ENCODE measurements at places on chromosomes 11 and 22. TPM values are rescaled to one million over a fixed set of nuclear protein-coding genes. Genes with fewer than 3 reads are reported as not detected.

The RIN1 gene
- total RNA-seq: 5.0 TPM

DNA sequence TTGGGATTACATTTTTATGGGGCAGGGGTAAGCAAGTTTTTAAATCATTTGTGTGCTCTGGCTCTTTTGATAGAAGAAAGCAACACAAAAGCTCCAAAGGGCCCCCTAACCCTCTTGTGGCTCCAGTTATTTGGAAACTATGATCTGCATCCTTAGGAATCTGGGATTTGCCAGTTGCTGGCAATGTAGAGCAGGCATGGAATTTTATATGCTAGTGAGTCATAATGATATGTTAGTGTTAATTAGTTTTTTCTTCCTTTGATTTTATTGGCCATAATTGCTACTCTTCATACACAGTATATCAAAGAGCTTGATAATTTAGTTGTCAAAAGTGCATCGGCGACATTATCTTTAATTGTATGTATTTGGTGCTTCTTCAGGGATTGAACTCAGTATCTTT lies 10.1 kb downstream of the RAG1 start:
- no peak for DNase-seq

GRCh38 chr11:110044226-110044968 lies 48.8 kb upstream of the ZC3H12C start:
- DNase-seq: no peak

The CABP7 gene
- total RNA-seq: not detected

- no peak for DNase-seq
These were observed 350.7 kb upstream of the C11orf87 start for GRCh38 chr11:109071262-109071661.

The CDC42EP2 gene
- total RNA-seq: 34.7 TPM

DNA sequence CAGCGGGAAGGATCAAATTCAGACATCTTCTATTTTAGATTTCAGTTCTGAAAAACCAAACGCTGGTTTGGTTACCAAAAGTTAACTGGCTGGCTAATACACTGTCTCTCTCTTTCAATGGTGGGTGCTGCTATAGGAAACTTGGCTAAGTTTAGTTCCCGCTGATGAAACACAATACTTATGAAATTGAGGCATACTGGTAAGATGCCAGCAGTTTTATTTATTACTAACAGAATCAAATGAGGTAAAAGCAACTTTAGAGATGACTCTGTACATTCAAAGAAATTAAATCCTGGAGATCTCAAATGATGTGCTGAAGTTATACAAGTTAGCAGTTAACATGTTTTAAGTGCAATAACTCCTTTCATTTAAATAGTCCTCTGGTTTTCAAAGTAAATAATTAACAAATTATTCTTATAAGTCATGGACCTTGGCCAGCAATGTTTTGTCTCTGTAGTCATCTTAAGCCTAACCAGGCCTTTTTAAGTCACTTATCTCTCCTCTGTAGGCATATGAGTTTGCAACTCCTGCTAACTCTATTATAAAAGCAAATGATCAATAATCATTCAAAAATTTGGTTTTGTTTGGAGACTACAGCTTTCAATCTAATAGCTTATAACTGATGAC lies 54.8 kb downstream of the PAK1 start:
- DNase-seq: no peak

The LRRN4CL gene
- 28.4 TPM for total RNA-seq

DNA sequence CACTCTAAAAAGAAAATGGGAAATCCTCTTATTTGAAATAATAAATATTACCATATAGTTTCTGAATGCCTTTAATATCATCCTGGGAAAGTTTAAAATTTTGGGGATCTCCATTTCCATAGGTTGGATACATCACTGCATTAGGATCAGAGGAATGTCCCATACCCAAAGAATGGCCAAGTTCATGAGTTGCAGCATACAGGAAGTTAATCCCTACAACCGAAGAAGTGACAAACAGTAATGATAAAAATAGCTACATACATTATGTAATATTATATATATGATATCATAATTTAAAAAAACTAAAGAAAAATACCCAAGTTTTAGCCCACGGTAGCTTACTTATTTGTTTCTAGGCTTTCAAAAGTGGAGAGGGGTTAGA lies 7.4 kb downstream of the MMP7 start:
- no peak for DNase-seq

DNA sequence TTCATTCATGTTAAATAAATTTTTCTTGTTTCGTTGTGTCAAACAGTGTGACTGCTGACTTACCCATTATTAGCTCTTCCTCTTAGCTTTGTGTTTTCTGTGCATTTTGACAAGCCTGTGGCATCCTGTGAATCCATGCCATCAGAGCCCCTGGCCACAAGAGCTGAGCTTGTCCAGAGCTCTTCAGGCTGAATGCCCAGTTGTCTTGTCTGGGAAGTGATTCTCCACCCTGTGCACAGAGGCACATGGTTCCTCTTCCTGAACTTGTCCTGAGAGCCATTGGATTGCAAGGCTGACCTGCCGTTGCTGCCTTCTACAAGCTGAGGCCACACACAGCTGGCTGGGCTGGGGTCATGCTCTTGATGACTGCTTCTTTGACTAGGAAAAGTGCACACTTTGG lies 64.1 kb downstream of the PPP6R3 start:
- DNase-seq: no peak

GRCh38 chr11:65425971-65426838 lies 3.6 kb downstream of the NEAT1 start:
- DNase-seq: no peak

The SPDYC gene
- not detected for total RNA-seq

GRCh38 chr22:18059991-18060390 lies 17.8 kb upstream of the PEX26 start:
- DNase-seq: no peak

- no peak for DNase-seq
These were observed 56.5 kb upstream of the PRR5 start for GRCh38 chr22:44645531-44645930.

DNA sequence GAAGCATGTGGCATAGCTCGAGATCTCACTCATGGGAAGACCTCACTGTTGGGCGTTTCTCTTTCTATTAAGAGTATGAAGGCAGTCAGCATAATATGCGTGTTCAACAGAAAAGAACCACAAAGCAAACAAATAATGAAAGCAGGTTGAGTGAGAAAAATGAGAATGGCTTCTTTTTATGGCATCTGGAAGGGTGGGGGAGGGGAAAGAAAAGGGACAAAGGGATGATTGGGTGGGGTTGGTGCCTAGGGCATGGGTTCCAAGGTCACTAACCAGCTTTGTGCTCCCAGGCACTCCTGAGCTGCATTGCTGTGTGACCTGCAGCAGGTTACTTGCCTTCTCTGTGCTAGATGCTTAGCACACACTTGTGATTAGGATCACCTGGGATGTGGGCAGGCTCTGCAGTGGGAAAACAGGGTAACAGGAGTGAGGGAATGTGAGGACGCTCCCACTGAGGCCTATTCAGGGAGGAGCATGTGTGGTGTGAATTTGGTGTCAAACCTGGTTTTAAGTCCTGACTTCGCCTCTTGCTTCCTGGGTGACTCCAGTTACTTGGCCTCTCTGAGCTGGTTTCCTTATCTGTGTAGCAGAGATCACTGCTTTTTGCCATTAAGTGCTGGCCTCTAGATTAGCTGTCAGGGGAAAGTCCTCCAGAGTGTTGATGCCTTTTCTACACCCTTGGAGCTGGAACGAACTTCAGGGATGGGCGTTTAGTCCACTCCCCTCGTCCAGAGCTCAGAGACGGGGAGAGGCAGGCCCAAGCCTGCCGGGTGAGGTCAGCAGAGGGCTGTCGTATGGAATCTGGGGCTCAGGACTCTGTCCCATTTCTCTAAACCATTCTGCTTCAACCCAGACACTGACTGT lies 74.8 kb downstream of the KIAA1671 start:
- no peak for DNase-seq

The PANX2 gene
- total RNA-seq: 0.76 TPM

DNA sequence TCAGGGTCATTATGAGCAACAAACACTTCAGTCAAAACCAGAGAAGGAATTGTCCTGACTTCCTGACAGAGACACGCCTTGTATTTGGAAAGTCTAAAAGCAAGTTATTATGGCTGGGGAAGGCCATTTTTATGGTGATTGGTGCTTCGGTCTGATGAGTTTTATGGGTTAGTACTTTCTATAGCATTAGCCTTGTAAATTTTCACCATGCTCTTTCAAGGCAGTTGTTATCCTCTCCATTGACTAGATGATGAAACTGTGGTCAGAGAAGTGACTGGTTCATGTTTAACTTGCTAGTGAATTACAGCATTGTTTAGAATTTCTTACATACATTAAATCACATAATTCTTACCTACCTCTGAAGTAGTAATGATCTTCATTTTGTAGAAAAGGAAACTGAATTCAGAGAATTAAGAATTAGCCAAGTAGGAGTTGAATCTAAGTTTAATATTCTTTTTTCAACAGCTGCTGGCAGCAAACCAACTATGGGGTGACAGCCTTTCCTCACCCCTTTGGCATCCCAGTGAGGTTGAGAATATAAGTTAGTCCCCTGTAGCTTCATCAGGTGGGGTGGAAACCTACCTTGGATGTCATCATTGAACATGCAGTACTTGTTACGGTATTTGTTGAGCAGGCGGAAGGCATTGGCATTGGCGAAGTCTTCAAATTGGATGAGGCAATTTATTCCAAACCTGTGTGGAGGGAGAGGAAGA lies 90.0 kb downstream of the CCDC81 start:
- no peak for DNase-seq

DNA sequence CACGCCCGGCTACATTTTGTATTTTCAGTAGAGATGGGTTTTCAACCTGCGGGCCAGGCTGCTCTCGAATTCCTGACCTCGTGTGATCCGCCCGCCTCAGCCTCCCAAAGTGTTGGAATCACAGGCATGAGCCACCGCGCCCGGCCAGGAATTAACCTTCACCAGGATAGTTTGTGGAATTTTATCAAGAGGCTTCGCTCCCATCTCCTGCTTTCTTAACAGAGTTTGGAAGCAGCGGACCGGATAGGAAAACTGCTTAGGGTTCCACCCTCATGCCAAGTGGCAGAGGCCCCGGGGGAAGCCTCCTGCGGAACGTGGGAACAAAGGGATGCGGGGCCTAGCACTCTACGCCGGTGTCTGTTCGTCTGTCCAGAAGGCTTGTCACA lies 229.9 kb downstream of the ST3GAL4 start:
- DNase-seq: no peak
